KG1 (cell line): ENCODE measurements at places on chromosomes 2 and 18.

- DNase-seq = peak; percentile 40
Observed at GRCh38 chr2:159124441-159124911, 156.0 kb downstream of the TANC1 start.

DNA sequence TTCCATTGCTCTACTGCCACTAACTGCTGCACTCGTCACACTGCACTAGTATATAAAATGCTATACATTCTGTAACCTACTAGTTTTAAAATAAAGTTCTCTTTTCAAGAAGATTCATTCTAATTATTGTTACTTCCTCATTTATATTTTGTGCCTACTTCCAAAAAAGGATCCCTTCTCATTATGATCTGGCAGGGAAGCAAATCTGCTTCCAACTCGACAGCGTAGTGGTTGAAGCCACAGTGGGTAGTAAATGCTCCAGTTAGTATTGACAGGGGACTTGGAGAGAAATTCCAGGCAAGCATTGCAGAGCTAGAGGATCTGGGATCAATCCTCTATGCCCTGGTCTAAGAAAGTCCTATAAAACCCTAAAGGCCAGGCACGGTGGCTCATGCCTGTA is 53.3 kb upstream of the AP1S3 start:
- DNase-seq = no peak

- no peak for DNase-seq
Observed at GRCh38 chr18:55111271-55111670, 152.0 kb upstream of the CCDC68 start.

- DNase-seq = no peak
Observed at GRCh38 chr2:68357605-68358337, 7.3 kb upstream of the PLEK start.

GRCh38 chr2:29110916-29111535 is 4.2 kb upstream of the CLIP4 start:
- no peak for DNase-seq

GRCh38 chr2:168348076-168348475 is 100.7 kb upstream of the STK39 start:
- no peak for DNase-seq

DNA sequence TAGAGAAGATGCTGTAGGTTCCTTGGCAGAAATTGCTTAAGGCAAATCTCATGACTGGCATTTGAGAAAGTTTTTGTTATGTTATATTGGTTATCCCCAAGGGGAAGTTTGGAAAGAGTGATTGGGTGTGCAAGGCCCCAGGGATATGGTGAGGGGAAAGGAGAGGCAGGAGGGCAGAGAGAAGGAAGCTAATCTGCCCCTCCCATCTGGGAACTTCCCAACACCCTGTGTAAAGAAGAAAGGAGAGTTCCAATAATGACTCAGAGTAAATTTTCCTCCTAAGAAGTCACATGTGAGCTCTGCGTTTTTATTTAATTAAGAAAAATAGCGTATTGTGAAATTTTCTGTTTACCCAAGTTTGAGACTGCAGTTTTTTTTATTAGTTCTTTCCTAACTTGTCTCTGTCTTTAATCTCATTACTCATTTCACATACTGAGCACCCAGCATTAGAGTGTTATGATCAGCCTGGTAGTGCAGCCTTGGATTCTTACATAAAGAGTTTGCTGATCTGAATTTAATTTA is 3.1 kb upstream of the KYNU start:
- DNase-seq = no peak
